ENCODE measurements at places on chromosomes 6 and 20.
A peak's percentile ranks its signal among the peaks of the same experiment; 100 is the strongest.

DNA sequence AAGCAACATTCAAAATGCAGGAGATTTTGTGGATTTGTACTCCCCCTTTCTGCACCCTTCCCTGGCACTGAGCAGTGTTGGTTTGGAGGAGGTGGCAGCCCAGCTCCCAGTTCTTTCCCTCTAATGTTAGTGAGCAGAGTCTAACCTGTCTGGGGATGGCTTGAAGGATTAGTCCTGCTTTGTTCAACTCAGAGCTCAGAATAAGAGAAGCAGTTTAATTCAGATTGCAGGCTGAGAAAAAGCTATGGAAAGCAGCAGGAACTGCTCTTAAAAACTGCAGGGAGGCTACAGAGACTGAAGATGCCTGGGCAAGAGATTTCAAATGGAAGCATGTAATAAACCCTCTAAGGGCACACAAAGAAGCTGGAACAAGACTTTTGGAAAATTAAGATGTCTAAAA lies 223.4 kb upstream of the GGTLC1 start:
- no peak for DNase-seq

- no peak for DNase-seq
Measured at GRCh38 chr6:44665143-44665542, 277.6 kb downstream of the CDC5L start.

DNA sequence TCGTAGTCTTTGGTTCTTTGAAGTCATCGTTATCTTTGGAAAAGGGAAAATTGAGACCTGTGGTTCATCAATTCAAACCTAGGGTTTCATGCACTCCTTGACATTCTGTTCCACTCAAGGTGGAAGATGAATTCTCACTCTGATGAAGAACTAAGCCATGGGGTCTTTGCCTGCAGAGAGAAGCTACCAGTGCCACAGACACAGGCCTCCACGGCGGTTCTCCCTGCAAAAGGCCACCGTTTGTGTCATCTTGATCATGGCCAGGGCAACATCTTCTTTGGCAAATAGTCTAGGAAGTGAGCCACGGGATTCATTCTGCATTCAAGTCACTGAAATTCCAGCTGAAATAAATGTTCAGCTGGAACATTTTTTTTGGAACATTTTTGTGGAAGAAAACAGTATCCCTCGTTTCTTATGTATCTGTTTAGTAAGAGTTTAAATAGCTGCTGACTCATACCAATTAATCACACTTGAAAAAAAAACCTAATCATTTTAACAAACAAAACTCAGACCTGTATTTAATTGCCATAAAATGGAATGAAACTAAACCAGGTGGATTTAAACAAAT lies 206.0 kb upstream of the FOXQ1 start:
- no peak for DNase-seq

- DNase-seq = no peak
Measured at GRCh38 chr20:35179292-35180212, 7.7 kb downstream of the PROCR start.

- no peak for DNase-seq
Measured at GRCh38 chr20:53491462-53491861, 102.2 kb downstream of the ZNF217 start.

GRCh38 chr6:6927521-6928361 lies 180.0 kb upstream of the RREB1 start:
- peak; percentile 56 for DNase-seq

GRCh38 chr6:131460614-131461000 lies 112.4 kb upstream of the ARG1 start:
- DNase-seq = no peak

DNA sequence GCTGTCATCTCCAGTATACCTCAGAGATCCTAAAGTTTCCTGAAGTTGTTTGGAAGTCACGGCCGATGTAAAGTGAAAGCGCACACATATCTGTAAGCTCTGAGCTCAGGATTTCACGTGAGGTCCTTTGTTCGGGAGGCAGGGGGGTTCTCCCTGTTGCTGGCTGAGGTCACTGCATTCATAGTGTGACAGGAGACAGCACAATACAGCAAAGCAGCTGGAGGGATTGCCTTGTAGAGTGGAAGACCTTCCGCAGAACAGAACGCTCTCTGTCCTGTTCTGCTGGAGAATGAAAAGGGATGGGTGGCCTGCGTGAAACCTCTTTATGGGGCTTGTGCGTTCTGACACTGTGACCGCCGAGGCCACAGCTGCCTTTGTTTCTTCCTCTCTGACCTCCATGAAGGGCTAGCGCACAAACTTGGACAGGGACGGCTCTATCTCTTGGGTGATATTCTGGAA lies 13.4 kb upstream of the SERPINB1 start:
- DNase-seq = no peak

DNA sequence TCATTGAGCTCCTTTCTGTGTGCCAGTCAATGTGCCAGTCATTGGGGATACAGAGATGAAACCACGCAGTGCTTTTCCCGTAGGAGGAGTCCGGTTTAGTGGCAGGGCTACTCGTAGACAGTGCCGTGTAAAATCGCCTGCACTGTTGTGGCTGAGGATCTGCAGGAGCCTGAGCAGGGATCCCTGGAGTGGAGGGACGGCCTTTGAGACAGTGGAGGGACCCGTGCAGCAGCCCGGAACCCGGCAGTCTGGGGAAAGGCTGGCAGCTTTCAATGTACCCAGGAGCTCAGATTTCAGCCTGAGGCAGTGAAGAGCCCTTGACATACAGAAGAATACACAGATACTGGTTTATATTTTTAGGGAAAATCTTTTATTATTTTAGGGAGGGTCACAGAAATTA lies 203.3 kb downstream of the ARID1B start:
- no peak for DNase-seq

GRCh38 chr6:30877419-30878262 lies 6.7 kb upstream of the DDR1 start:
- peak; percentile 89 for DNase-seq

DNA sequence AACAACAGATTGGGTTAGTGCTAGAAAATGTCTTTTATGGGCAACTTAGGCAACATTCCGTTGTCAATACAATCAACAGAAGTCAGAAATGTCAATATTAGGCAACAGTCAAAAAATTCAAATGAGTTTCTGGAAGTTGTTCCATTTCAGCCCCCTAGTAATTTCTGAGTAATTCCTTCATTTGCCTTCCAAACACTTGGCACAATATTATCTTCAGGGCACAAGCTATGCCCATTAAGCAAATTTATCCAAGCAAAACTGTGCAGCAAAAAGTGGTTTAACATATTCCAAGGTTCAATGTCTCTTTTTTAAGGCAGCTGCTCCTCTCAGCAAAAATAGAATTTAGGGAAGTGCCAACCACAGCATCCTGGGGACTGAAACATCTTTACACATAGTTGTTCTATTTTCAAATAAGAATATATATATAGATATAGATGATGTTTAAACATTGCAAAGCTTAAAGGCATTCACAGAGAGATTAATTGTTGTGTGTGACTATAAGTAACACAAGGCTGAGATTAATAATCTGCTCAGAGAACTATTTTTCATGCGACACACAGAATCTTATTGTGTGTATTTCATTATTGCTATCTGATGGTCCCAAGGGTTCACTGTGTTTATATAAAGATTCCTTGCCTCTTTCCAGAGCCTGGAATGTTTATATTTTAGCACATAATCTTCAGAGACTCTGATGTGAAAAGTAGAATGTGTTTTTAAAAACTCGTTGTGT lies 75.2 kb upstream of the ADTRP start:
- DNase-seq = no peak

DNA sequence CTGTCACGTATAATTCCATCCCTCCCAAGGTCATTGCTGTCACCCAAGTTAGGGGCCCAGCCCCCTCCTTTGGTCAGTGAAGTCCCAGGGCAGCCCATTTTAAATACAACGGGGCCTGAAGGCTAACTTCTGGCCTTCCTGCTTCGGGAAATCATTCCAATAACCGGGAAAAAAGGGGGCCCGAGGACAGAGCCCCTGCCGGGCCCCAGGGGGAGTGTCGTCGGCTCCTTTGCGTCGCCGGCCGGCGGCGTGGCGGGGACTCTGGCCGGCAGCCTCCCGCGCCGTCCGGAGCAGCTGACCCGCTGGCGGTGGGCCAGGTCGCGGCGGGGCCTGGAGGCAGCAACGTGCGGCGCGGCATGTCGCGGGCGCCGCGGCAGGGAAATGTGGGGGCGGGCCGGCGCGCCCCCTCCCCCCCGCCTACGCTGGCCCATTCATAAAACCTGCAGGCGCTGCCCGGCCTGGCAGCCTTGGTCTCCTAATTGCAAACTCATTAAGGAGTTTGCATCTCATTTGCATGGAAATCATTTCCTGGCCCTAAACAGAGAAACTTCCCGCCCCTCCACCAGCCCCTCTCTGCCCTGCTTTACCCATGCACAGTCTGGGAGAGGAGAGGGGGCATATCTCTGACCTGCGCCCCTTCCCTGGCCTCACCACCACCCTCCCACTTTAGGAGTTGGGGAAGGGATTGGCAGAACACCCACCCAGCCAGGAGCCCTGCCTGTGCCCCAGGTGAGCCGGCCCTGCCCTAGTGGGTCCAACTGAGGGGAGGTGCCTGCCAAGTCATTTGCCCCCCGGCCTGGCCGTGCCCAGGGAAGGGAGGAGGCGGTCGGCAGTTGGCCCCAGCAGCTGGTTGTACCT lies 50.7 kb downstream of the MRPL14 start:
- DNase-seq = no peak

DNA sequence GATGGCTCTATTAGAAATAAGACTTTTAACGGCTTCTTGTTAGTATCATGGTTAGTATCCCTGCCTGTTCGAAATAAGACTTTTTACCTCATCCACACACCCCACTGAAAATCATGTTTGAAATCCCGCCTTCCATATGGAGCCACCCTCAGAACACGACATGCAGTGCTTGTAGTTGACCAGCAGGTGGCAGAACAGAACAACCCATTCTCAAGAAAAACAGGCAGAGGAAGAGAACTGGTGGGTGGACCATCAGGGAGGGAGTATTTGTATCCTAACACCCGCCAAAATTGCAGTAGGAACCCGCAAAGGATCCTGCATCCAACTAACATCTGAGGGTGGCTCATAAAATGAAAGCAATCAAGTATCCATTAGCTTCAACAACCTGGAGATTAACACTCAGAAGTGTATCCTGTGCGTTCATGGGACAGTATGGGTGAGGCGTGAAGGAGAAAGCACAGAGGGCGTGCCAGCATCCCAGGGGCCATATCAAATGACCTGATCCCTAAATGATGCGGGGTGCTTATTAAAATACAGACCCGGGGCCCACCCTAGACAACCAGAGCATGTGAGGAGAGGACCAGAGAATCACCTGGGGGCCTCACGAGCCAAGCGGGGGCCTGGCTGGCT lies 89.6 kb upstream of the NHSL1 start:
- DNase-seq = peak; percentile 70

Data from H1 (cell line).